Heart left ventricle (tissue), 16 donors: ENCODE measurements at places on chromosomes 12 and 14. TPM values are rescaled to one million over a fixed set of nuclear protein-coding genes. Genes with fewer than 3 reads are reported as not detected.

The MUCL1 gene
- not detected for total RNA-seq

The GALNT16 gene
- total RNA-seq, result 70.9 TPM

The OASL gene
- 5.0 TPM for total RNA-seq

The ADAMTS20 gene
- not detected for total RNA-seq

The FSCB gene
- total RNA-seq, result not detected

The RILPL1 gene
- total RNA-seq, result 64.1 TPM

The REP15 gene
- 4.5 TPM for total RNA-seq

The DBX2 gene
- 0.45 TPM for total RNA-seq

The ANKRD33 gene
- total RNA-seq, result not detected

The FAM222A gene
- 13.3 TPM for total RNA-seq

The FAM234B gene
- 2.8 TPM for total RNA-seq

The LRTM2 gene
- not detected for total RNA-seq

The SLC8A3 gene
- total RNA-seq, result not detected

The NPFF gene
- total RNA-seq, result not detected

The SLCO1A2 gene
- not detected for total RNA-seq

The ITGB7 gene
- 0.12 TPM for total RNA-seq

The RILPL2 gene
- 3.4 TPM for total RNA-seq

The STON2 gene
- 9.8 TPM for total RNA-seq

The PTPRB gene
- 35.2 TPM for total RNA-seq

The MEG3 gene
- total RNA-seq, result 11.7 TPM
